ENCODE measurements at places on chromosomes 7 and 10.

DNA sequence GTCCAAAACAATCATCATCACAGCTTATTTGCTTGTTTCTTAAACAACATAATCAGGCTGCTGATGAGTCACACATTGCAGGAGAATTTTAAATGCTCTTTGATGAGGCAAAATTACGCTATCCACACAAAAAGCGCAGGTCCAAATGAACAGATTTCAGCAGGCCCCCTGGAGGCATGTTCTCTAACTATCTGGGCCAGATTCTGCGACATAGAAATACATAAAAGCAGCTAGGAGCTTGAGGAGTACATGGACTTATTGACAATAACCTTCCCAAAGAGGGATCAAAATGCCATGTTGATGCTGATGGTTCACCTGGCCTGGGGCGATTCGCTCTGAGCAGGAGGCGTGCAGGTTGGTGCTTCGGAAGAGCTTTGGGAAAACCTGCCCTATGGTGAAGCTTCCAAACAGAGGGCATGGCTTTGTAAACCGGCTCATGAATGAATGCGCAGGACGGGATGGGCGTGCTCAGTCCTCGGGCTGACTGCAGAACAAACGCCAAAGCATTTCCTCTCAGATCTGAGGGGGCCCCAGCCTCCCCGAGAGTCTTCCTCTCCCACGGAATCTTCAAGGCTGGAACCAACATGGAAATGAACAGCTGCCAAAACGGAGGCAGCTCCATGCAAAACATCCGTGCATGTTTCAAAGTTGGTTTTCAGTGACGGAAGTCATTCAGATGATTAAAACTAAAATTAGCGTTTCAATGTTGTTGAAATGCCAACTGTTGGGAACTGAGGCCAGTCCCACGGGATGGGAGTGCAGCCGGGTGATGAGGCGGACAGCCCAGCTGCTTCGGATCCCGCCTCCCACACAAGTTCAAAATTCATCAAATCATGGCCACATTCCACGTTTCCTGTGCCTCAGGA is 179.6 kb downstream of the TCERG1L start:
- DNase-seq = no peak

DNA sequence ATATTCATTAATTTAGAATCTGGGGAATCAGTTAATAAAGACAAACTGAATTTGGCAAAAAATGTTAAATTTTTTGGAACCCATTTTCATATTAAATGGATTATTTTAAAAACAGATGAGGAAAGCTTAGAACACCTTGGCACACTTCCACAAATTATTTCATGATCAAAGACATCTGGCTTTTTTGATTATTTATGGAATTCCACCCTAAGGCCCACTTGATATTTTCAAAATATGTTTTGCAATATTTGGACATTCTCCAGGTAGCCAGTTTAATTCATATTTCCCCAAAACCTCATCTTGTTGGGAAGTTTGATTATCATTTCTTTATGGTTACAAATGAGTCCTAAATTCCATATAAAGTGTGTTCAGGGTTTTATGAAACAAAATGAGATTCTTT is 129.9 kb downstream of the DOCK4 start:
- DNase-seq = no peak

DNA sequence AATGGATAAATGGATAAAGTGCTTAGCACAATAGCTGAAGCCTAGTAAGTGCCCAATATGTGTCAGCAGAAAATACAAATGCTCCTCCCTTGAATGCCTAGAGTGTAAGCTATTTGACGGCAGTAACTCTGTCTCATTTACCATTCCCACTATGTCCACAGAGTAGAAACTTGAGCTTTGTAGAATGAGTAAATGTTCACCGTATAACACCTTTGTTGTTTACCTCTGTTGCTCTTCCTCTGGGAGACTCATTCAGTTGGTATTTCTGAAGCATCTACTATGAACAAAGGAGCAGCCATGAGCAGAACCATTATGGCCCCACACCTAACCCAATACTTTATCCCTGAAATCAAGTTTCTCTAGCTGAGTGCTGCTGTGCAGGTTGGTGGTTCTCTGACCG is 8.4 kb upstream of the SLC16A12 start:
- DNase-seq = no peak

DNA sequence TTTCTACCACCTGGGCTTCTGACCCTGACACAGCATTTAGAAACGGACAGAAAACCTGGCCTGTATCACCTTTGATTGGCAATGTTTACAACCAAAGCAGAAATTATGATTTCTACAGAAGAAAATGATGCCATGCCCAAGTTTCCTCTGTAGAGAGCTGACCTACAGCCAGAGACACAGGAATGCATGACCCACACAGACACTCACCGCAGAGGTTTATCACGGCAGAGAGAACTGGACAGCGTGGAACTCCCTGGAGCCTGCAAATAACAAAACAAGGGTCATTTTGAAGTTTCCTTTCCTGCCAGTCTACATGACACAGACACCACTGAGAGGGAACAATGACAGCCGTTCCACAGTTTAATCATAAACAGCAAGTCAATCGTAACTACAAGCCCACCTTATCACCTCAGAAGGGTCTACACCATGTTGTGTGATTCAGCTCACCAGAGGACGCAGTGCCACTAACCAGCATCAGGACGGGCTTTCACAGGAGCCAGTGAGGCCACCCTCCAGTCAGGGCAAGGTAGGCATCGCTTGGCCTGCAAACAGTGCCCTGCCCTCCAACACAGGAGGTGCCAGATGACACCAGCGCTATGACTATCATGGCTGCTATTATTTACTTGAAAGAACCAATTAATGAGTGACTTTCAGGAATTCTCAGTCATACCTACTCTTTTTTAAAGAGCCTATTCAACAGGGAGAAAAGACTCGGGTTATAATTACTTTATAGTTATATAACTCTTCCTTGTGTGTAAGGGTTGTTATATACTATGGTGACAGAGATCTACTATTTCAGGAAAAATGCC is 139.9 kb downstream of the TNS3 start:
- no peak for DNase-seq

GRCh38 chr10:7302392-7302906 is 108.4 kb downstream of the SFMBT2 start:
- no peak for DNase-seq

DNA sequence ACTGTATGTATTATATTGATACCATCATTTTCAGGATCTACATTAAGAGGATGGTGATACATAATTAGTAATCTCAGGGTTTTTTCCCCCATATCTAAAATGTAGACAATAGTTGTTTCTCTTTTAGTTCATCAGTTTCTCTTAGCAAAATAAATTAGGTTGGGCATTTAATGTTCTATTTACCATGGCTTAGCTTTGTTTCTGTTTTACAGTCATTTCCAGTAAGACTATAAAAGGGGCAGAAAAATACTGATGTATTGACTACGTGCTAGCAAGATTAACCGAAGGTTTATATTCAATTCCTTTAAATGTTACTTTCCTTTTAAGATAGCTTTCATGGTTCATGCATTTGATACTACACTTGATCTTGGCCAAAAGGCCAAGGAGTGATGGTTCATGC is 26.2 kb downstream of the SUV39H2 start:
- no peak for DNase-seq

DNA sequence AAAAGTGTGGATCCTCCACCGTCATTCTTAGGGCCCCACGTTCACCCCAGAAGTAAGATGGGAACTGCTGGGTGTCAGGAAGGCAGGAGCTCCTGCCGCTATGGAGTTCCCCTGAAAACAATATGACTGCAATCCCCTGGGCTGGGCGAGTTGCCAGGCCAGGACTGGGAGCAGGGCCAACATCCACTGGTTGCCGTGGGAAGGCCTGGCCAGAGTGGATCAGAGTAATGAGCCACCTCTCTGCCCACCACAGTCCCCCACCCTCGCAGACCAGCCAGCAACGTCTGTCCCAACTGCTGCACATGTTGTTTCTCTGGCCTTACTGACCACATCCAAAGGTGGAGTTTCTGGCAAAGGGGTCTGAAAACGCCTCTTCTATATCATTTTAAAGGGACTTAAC is 86.6 kb downstream of the STRA8 start:
- DNase-seq = no peak

GRCh38 chr7:140681766-140682165 is 9.0 kb downstream of the ADCK2 start:
- DNase-seq = no peak
